ENCODE measurements at places on chromosomes 2 and 18.

- no peak for DNase-seq
Measured at GRCh38 chr18:34707670-34708069, 2.4 kb upstream of the DTNA start.

DNA sequence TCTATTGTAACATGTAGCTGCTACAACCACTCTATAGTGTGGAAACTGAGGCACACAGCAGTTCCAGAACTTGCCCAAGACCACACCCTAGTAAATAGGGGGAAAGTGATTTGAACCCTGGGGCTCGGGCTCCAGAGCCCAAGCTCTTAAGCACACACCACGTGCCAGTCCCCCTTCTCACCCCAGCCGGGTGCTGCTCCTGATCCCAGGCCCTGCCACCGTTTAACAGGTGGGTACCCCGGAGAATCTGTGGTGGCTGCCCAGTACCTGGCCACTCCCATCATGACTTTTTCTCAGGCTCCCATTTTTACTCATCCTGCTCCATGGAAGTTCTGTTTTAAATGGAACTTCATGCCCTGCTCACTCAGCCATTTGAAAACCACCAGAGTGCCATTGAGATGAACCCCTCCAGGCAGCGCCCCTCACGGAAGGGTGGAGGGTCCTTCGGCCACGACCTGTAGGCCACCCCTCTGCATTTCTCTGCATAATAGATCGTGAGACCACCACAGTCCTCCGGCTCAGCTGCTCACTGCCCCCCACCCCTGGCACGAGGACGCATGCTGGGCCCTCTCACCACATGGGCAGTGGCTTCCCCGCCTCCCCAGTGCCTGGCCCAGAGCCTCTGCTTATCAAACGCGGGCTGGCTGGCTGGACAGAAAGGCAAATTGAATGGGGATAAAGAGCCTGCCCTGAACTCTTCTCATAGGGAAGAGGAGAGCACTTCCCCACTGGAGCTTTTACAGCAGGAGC, 42.1 kb downstream of the TMEM37 start:
- DNase-seq = no peak

- DNase-seq = no peak
Measured at GRCh38 chr2:133416736-133417135, 151.5 kb downstream of the NCKAP5 start.

GRCh38 chr2:142981756-142982155, 104.3 kb downstream of the KYNU start:
- DNase-seq = no peak

GRCh38 chr2:202750763-202751427, 116.1 kb downstream of the FAM117B start:
- no peak for DNase-seq

- DNase-seq = no peak
Measured at GRCh38 chr18:64094210-64094609, 54.7 kb downstream of the LINC00305 start.

DNA sequence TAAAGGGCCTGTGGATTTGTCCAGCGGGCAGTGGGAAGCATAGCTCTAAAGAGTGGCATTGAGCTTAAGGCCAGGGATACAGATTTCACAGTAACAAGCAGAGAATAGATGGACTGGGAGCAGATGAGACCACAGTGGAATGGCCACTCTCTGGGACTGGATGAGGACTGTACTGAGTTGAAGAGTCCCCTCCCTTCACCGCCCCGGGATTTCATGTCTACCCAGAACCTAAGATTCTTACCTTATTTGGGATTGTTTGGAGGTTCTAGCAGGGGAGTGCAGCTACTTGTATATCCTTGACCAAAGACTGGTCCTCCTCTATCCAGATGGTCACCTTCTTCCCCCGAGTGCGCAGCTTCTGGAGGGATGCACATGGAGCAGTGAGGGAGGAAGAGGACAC, 28.0 kb upstream of the EFEMP1 start:
- DNase-seq = no peak

- no peak for DNase-seq
Measured at GRCh38 chr2:225994748-225995405, 595.4 kb downstream of the NYAP2 start.

GRCh38 chr2:176056406-176056805, 27.4 kb downstream of the EVX2 start:
- no peak for DNase-seq

- DNase-seq = no peak
Measured at GRCh38 chr2:207750345-207750744, 19.4 kb downstream of the FZD5 start.

GRCh38 chr18:12313530-12314245, 5.6 kb downstream of the TUBB6 start:
- DNase-seq = no peak

DNA sequence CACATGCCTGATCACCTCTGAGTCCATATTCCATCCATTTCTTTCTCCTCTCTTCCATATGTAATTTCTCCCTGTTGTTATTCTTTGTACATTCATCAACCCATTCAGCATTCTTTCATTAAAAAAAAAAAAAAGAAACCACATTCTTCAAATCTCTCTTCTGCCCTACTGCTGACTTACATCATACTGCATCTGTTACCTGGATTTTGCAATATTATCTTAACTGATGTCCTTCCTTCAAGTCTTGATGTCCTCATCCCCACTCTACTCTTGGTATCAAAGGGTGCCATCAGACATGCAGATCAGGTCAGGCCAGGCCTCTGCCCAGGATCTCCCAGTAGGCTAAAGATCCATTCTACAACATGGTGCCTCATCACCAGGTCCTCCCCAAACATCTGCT, 90.6 kb downstream of the SGPP2 start:
- no peak for DNase-seq

GRCh38 chr2:39933196-39933595, 154.1 kb upstream of the THUMPD2 start:
- DNase-seq = no peak

DNA sequence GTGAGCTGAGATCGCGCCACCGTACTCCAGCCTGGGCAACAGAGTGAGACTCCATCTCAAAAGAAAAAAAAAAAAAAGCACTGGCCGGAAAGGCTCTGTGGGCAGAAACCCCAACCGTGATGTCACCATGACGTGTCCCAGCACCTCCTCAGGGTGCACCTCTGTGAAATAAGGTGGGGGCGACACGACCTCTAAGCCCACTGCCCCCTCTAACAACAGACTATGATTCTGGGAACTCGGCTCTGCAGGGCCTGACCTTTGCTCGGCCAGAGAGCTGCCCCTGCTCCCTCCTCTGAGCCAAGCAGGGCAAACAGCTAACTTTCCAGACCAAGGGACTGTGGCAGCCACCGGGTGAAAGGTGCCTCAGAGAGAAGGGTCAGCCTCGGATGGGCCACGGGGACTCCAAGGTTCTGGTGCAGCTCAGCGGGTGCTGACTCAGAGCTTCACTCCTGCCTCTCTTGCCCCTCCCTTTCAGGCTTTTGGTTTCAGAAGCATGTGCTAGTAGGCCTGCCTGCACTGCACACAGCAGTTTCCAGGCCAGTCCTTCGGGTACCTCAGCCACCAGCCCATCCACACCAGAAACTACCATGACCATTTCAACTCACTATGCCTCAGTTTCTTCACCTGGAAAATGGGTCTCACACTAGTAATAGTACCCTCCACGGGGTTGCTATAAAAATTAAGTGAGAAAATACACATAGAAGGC, 8.0 kb downstream of the TMBIM1 start:
- peak; percentile 69 for DNase-seq

DNA sequence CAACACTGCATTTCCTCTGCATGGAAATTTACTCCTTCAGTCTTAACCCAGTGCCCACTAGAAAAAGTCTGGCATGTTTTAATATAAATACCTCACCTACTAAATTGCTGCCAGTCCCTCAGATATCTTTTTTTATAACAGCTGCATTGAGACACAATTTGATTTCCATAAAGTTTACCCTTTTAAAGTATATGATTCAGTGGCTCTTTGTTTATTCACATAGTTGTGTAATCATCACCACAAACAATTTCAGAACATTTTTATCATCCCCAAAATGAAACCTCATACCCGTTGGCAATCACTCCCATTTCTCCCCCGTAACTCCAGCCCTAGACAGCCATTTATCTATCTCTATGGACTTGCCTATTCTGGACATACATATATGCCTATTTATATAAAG, 17.0 kb upstream of the FRZB start:
- no peak for DNase-seq

DNA sequence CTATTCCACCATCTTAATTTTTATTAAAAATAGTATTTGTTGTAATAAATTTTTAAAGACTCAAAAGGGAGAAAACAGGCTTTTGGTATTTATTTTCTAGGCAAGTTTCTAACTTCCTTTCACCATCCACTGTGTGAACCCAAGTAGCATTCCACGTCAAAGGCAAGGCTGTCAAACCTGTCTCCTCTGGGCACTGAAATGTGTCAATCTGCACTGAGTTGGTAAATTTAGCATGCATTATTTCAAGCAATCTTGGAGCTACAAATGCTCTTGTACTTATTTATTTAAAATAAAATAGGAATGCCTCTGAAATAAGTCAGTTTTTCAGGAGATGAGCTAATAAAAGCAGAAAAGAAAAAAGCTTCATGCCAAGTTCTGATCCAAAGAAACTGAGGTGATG, 130.9 kb upstream of the CNTNAP5 start:
- DNase-seq = no peak

DNA sequence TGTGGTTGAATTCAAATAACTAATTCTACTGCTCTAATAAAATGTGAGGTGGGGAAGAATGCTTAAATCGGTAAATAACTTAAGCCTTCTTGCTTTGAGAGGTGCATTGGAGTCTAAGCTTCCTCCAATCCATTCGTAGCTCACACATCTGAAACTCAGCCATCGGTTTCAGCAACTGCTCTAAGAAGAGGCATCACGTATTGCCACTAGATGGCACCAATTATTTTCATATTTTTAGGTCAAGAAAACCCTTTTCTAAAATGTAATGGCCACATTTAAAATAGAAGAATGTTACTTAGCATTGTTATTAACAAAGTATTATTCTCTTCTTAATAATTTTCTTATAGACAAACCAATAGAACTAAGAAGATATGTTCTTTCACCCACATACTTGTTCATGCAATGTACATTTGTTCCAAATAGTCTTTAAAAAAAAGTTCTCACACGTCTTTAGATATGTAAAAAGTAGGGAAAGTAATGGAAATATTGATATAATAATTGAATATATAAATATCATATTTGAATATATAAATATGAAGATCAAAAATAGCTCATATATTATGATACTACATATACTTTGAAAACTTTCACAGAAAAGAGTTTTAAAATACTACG, 229.8 kb downstream of the CCDC178 start:
- DNase-seq = no peak

GRCh38 chr18:62151068-62151771, 35.6 kb downstream of the PIGN start:
- DNase-seq = no peak

DNA sequence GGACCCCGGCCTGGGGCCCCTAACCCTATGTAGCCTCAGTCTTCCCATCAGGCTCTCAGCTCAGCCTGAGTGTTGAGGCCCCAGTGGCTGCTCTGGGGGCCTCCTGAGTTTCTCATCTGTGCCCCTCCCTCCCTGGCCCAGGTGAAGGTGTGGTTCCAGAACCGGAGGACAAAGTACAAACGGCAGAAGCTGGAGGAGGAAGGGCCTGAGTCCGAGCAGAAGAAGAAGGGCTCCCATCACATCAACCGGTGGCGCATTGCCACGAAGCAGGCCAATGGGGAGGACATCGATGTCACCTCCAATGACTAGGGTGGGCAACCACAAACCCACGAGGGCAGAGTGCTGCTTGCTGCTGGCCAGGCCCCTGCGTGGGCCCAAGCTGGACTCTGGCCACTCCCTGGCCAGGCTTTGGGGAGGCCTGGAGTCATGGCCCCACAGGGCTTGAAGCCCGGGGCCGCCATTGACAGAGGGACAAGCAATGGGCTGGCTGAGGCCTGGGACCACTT, 16.4 kb downstream of the EMX1 start:
- DNase-seq = peak; percentile 26

Measured in right cardiac atrium (tissue), 5 donors.